ENCODE measurements at places on chromosomes 4 and X.

- DNase-seq, result no peak
Measured at GRCh38 chrX:93673869-93674271, at the start of gene FAM133A. Gene FAM133A, plus strand, starts transcription at chrX:93674206. Its CDS starts 35,214 bp downstream, at chrX:93709420.

DNA sequence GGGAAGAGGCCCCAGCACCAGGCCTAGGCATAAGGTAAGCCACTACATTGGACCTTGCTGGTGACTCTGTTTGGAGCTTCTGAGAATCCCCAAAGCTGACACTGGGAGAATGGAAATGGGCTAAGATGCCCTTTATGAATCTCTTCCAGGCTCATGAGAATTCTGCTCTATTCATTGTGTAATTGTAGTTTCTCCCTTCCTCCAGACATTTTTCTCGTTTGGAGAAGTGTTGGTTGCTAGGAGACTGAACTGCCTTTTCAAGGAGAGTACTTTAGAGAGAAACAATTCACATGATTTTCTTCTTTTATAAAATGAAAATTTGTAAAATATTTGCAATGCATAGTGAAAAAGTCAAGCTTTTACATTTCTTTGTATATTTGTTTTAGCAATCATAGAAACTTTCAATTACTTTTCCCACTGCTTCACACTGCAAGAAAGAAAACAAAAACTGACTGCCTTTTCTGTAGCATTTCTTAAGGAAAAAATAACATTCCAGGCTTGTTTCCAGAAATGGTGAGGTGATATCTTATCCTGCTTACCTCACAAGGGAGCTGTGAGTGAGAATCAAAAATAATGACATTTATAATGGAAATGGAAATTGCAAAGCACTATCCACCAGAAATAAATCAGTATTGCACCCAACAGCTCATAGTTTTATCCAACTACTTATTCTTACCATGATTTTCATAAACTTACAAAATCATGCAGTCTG lies 24.9 kb upstream of the DCHS2 start:
- DNase-seq, result no peak

GRCh38 chrX:102837847-102838246 lies 99.2 kb upstream of the RAB40AL start:
- no peak for DNase-seq

DNA sequence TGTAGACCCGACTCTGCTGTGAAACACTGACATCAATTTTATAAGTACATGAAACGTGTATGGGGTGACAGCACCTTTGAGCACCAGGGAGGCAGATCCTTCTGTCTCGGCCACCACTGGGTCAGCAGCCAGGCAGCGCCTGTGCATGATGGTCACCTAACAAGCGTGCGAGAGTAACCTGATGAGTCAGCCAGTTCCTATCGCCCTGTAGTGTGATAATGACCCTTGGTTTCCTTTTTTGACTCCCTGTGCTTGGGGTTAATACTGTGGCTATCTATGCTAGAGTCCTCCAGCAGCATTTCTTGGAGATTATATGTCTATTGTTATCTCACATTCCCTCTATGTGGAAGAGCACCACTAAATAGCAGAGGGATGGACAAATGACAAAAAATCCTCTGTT lies 101.6 kb downstream of the NPNT start:
- DNase-seq, result no peak

DNA sequence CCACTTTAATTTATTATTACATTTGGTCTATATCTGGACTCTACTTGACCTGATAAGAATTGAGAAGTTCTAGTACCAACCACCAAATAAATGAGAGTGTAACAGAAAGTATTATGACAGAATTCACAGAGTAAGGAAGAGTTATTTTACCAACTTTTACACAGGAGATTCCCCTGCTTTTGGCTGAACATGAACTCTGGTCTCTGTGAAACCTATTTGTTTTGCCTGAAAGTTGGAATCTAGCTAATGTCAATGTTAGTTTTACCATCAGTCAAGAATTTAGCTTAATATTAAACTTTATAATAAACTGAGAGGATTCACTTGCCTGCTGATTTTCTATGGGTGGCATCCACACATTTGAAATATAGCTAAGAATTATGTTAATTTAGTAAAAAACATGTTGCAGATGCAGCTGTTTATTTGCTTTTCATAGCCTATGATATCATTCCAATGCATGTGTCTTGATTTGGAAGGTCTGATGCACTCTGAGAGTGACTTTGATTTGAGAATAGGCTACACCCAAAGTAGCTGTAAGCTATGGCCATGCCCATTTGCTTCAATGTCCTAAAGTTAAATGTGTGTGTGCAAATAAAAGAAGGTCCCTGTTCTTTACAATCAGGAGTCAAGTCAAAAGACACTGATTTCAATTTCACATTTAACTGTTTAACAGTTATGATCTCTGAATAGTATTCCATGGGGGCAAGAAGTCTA lies 150.9 kb upstream of the RASGEF1B start:
- no peak for DNase-seq

DNA sequence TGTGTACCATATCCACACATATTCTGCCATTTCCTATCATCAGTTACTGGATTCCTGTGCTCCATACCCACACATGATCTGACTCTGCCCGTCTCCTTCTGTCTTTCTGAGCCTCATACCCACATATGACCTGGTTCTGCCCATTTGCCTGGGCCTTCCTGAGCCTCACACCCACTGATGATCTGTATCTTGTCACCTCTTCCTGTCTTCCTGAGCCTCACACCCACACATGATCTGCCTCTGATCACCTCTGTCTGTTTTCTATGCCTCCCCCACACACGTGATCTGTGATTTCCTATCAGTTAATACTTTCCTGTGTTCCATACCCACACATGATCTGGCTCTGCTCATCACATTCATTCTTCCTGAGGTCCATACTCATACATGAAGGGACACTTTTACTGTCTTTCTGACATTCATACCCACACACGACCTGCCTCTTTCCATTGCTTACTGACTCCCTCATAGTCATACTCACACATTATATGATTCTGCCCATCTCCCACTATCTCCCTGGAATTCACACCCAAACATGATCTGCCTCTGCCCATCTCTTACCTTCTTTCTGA lies 32.5 kb downstream of the SCML1 start:
- DNase-seq, result no peak

DNA sequence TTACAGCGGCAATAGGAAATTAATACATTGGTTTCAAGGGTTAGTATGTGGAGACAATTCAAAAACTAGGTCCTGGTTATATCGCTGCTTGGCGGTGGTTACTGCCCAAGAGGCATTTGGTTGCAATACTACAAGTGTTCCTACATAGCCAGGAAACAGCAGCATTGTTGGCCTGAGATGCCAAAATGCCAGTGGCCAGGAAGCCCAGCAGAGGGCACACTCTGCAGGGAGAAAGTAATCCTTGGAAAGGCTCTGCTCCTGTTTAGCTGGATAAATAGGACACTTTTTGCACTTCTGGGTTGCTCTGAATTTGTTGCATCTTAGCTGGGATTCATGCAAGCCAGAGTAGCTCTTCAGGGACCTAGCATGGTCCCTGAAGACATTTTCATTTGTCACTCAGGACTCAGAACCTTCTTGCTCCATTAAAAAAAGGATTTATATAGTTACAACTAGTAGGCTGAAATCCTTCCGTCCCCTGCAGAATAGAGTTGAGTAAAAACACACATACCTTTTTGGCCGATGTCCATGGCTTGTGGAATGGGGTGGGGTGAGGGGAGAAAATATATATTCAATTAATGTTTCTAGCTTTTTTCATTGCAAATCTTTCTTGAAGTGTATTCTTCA lies 8.1 kb upstream of the GPR119 start:
- peak; percentile 14 for DNase-seq

DNA sequence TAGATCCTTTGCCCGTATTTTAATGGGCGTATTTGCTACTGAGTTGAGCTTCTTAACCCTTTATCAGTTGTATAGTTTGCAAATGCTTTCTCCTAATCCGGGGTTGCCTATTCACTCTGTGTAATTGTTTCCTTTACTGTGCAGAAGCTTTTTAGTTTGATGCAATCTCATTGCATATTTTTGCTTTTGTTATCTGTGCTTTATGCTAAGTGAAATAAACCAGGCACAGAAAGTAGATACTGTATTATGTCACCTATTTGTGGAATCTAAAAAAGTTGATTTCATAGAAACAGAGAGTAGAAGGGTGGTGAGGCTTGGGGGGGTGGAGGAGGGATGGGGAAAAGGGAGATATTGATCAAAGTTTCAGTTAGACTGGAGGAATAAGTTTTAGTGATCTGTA lies 17.7 kb downstream of the OGT start:
- DNase-seq, result no peak

DNA sequence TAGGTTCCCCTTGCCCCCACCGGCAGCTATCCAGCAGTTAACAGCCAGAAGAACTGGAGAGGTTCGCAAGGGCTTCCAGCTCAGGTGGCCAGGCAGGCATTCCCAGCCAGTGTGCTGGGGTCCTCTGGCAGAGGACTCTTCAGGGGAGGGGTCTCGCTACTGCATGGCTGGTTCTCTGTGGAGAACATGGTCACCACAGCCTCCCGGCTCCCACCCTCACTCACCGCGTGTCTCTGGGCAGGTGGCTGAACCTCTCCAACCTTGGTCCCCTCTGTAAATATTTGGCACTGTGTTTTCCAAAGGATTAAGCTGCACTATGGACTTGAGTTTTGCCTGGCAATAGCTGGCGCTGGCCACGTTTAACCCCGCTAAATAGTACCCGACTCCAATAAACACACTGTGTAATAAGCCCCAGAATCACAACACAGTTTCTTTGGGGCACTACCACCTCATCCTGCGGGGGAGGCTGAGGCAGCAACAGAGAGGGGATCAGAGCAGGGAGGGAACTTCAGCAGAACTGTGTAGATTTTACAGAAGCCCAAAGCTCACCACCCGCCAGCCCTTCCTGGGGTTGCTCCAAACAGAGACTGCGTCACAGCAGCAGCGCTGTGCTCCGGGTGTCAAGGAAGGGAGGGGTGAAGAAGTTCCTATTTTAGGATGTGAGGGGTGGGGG lies 15.2 kb downstream of the BCOR start:
- DNase-seq, result no peak

- DNase-seq, result peak; percentile 73
Measured at GRCh38 chr4:17511509-17511949, 361 bp downstream of the QDPR start.

All from activated CD4-positive, alpha-beta T cell treated with anti-CD3 and anti-CD28 coated beads, Interleukin-2, Interleukin-6, amounts not matched to agents 100 ng/mL and 50 ng/mL, durations not matched to agents 16 hours and 8 hours (primary cell).